Activated T-cell treated with anti-CD3 and anti-CD28 coated beads for 48 hours (primary cell): ENCODE measurements at places on chromosomes 5 and 9.

- no peak for DNase-seq
These were observed 620.5 kb upstream of the SEMA6A start for GRCh38 chr5:117195076-117195475.

GRCh38 chr9:7342229-7342628 lies 457.3 kb downstream of the DMAC1 start:
- DNase-seq, result no peak

- DNase-seq, result no peak
These were observed 483 bp upstream of the PLPP6 start for GRCh38 chr9:4661611-4662010.

DNA sequence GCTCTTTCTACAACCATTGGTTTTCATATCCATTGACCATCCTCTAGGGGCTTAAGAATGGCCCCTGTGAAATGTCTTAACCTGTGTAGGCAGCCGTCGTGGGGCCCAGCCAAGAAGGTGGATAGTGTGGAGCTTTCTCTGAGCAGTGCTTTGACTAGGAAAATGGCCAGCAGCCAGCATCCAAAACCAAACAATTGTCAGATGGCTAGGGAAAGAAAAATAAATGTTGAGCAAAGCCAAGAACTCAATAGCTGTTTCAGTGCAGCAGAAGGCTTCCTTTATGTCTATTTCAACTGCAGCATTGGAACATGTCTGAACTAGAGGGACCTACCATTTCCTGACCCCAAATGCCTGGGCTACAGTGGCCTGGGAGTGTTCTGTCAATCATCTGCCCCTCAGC lies 374.9 kb downstream of the TLE4 start:
- no peak for DNase-seq

GRCh38 chr9:134376386-134377142 lies 50.3 kb downstream of the RXRA start:
- DNase-seq, result no peak

- DNase-seq, result peak; percentile 14
These were observed 35.1 kb downstream of the FAM13B start for GRCh38 chr5:137997726-137998213.

DNA sequence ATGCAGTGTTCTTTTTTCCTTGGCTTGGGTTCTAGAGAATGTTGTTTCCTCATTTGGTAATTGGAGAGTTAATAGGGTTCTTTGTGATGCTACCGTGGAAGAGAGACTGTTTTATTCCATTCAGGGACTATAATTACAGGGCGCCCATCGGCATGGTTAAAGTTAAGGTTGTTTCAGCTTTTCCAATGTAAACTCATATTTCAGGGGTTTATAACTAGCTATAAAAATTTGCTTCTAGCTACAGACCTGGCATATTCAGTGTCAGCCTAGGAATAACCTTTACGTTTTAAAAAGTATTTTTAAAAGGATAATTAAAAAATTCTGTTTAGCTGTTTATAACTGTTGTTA lies 99.1 kb downstream of the AOPEP start:
- no peak for DNase-seq

- no peak for DNase-seq
These were observed 61.5 kb downstream of the LNPEP start for GRCh38 chr5:96997265-96997859.

DNA sequence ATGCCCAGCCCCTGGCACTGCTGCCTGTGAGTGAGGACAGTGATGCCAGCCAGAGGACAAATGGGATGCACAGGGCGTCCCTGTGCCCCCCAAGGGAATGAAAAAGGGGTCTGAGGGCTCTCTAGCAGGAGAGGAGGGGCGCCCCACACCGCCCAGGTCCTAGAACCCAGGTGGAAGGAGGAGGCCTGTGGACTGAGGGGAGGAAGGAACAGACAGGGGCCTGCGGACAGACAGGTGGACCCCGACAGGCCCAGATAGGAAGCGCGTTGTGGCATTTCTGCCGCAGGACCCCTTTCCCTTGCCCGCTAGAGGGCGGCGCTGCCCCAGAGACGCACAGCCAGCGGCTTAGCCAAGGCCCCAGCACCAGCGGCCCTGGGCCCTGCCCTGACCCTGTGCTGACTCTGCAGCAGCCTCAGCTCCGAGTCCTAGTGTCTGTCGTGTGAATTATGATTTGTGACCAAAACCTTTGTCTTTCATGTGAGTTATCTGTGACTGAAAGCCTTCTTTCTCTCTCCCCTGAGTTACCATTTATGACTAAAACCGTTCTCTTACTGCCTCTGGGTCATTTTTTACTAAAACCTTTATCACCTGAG lies 30.7 kb downstream of the TRIP13 start:
- DNase-seq, result peak; percentile 73

DNA sequence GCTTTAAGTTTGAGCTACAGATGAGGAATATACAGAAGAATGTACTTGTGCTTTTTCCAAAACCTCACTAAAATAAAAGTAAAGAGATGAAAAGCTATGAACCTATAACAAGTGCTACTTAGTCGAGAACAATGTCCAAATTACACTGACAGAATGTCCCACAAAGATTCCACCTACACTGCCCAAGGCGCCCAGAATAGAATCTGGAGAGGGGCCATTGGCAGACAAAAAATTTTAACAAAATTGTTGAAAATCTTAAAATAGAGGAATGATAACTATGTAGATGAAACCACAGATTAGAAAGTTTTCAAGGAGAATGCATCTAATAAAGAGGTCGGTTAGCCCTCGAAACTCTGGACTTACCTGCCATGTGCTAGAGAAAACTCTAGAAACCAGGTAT lies 235.3 kb downstream of the CETN3 start:
- DNase-seq, result no peak

GRCh38 chr5:61966997-61967396 lies 339.0 kb upstream of the KIF2A start:
- no peak for DNase-seq

GRCh38 chr9:8429157-8429556 lies 629.6 kb upstream of the DMAC1 start:
- no peak for DNase-seq

DNA sequence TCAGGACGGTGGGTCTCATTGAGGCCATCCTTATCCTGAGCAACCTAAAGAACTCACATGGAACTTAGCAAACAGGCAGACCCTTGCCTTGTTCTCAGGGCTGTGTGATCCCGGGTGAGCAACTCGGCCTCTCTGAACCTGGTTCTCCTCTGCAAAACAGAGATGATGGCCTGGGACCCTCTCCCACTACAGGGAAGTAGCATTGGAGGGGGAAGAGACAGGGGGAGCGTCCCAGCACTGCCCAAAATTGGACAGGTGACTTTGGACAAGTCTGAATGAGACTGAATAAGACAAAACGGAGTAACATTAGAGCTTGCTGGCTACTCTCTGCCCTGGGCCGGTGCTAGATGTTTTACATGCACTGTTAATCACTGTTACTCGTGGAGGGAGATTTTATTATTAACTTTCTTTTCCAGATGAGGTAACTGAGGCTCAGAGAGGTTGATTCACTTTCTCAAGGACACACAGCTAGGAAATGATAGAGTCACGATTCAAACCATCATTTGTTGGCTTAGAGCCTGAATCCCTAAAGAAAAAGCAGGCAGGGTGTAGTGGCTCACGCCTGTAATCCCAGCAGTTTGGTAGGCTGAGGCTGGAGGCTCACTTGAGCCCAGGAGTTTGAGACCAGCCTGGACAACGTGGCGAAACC lies 136.4 kb downstream of the C9orf50 start:
- no peak for DNase-seq

GRCh38 chr5:150278046-150278730 lies 11.4 kb downstream of the CAMK2A start:
- DNase-seq, result no peak

GRCh38 chr9:36402536-36402935 lies 2.5 kb upstream of the RNF38 start:
- no peak for DNase-seq

GRCh38 chr5:106521701-106522100 lies 1149.0 kb downstream of the EFNA5 start:
- DNase-seq, result no peak

GRCh38 chr5:127746756-127747155 lies 43.6 kb downstream of the CCDC192 start:
- no peak for DNase-seq

- no peak for DNase-seq
These were observed 72.7 kb downstream of the SMIM23 start for GRCh38 chr5:171858303-171858702.

- DNase-seq, result peak; percentile 44
These were observed 7.3 kb upstream of the BARHL1 start for GRCh38 chr9:132575005-132575609.

DNA sequence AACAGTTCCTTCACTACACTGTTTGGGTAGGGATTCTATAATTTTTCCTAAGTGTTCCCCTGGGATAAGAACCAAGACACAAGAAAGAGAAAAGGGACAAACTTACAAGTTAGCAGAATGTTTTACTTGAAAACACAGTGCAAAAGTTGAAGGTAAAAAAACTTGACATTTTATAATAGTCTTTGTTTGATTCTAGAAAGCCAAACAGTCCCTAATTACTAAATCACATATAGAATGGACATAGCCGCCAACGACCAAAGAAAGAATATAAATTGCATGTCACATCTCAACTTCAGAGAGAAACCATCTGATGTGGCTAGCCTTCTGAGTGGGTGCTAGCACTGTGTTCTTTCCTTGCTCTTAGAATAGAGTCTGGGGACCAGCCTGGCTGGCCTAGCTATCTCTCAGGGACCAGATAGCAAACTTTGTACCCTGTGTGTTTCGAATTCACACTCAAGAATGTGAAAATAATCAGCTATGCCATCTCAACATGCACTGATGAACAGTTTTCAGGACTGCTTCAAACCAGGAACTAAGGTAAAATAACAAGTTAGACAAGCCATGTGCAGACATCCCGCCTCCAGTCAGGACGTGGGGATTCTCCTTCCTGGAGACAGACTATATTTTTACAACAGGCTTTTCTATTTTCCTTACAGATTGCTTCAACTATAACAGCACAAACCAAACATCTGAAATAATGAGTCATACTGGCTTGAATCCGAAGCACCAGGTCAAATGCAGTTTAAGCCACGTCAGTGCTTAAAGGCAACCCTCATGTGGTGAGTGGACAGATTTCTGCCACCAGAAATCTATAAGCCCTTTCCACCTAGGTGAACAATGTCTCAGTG lies 53.7 kb downstream of the LHFPL2 start:
- DNase-seq, result no peak

DNA sequence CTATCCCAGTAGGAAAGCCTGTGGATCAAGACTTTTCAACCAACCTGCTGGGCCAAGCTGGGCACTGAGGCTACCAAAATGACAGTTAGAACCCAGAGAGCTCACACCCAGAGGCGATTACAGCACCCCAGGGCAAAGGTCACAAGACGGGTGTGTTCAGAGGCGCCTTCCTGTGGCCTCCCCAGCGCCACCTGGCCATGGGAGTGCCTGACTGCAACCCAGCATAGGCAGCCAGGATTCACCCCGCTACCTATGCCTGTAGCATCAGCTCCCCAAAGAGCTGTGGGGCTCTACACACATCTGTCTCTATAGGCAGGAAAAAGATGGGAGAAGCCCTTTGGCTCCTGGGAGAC lies 33.5 kb downstream of the PDGFRB start:
- peak; percentile 14 for DNase-seq

DNA sequence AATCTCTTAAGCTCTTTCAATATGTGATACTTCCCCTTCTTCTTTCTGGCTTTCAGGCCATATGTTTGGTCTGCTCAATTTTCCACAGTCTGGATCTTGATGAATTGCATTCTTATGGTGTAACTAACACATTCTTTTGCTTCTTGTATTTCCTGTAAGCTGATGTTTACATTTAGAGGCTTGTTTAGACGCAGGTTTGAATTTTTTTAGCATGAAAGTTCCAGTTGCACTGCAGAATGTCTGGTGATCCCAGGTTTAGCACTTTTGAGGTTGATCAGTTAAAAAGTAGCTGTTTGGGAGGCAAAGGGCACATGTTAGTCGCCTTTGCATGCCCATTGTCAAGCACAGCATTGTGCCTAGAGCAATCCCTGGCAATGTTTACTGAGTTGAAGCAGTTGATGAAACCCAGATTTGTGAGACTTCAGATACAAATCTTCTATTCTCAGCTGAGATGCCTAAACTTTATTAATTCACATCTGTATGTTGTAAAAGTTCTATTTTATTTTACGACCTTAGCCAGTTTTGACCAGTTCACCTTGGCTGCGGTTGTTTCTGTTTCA lies 59.6 kb upstream of the SPATA31C2 start:
- DNase-seq, result no peak

GRCh38 chr5:13664377-13664776 lies 280.1 kb downstream of the DNAH5 start:
- no peak for DNase-seq

GRCh38 chr5:32273821-32274220 lies 38.9 kb downstream of the MTMR12 start:
- no peak for DNase-seq

DNA sequence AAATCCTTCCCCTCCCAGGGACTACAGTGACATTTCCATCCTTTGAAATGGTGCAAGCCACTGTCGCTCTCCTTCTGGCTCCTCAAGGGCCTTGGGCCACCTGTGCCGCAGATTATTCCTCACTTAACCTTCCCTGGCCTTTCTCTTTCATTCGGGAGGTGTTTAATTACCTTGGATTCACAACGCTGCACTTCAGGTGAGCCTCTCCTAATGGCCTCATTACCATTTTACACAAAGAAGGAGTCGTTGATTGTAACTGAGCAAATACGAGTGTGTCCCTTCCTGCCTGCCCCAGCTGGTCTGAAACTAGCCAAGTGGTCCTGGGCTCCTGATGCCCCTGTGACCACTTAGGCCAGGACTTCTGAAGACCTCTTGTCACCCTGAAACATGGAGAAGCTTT lies 205.0 kb downstream of the CRB2 start:
- DNase-seq, result no peak

DNA sequence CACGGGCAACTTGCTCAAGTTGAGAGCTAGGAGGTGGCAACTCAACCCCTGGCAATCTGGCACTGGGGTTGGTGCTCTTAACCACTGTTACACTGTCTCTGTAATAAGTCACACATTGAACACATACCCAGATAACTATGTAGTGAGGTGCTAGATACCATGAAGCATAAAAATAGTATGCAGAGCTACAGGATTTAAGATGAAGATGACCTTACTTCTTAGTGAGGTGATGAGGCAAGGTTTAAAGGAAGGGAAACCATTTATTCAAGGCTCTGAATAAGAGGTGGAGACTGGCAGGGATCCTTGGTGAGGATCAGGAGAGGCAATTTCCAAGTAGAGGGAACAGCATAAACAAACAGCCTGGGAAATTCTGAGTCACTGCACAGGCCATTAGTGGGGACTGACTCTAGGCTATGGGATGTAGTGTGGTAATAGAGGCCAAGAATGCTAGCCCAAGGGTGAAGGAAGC lies 67.6 kb upstream of the NR3C1 start:
- DNase-seq, result no peak
